ENCODE measurements at places on chromosomes 1 and 21.

GRCh38 chr1:93093332-93094006, 14.4 kb downstream of the MTF2 start:
- no peak for DNase-seq

DNA sequence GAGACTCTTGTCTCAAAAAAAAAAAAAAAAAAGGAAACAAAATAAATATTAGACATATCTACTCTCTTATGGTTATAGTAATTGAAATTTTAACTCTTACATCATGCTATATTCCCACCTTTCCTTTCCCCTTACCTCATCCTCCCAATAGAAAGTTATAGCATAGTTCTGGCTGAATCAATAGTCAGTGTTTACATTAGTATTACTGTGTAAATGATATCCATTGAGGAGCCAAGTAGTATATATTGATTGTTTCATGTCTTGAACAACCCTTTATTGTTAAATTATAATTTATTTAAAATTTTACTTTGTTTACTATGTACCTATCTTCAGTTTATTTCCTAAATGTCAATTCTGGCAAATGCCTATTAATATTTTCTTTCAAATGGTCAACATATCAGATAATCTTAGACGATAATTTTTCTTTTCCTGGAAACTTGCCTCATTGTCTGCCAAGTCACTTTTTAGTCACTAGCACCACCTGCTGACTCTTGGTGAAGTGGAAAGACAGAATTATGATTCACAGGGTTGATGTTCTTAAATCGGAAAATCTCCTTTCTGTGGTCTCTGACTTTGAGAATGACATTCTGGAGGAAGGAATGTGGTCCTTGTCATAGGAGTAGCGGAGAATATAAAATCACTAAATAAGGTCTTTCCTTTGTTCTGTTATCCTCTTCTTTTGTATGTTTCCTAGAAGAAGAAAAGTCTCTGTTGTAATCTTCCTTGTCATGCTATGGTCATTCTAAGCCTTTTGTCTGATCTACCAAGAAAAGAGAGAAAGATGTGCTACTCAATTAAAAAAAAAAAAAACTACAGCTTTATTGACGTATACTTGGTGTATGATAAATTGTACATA, 8.6 kb downstream of the HJV start:
- peak; percentile 76 for DNase-seq

GRCh38 chr21:20026543-20026942, 971.7 kb upstream of the NCAM2 start:
- DNase-seq: no peak

DNA sequence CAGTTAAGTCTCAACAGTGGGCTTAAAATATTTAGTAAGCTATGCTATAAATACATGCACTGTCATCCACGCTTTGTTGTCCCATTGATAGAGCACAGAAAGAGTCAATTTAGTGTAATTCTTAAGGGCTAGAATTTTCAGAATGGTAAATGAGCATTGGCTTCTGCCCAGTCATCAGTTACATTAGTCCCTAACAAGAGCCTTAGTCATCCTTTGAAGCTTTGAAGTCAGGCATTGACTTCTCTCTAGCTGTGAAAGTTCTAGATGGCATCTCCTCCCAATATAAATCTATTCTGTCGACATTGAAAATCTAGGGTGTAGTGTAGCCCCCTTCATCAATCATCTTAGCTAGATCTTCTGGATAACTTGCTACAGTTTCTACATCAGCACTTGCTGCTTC, 12.0 kb upstream of the LPGAT1 start:
- DNase-seq: no peak

DNA sequence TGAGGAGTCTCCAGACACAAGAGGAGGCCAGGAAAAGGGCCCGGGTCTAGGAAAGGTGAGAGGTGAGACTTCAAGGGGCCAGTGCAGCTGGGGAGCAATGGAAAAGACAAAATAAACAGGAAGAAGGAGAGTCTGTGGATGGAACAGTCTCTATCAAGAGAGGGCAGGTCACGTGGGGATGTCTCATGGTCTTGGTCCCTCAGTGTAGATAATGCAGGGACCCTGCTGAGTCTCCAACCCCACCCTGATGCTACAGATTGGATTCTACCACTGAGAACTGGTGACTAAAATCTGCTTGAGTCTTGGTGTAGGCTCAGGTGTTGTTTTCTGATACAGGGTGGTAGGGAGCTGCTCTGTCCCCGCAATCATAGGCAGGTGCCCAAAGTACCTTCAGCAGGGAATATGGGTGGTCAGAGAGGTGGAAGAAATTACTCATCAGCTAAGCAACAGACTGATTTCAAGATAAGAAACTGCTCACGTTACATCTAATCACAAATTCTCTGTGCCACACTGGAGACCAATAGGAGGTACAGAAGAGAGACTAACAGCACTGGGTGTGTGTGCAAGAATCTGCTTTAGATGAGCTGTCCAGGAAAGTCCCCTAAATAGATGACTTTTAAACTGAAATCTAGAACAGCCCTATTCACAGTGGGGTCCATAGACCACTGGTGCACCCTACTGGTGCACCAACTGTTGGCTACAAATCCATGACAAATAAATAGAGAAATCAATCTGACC, 101.5 kb upstream of the TLR5 start:
- no peak for DNase-seq

All from activated effector memory CD4-positive, alpha-beta T cell treated with anti-CD3 and anti-CD28 coated beads, Interleukin-2, amount 50 U/mL, for 16 hours (primary cell).